Small intestine (tissue), 16 donors: ENCODE measurements at places on chromosomes 1 and 21. TPM values are rescaled to one million over a fixed set of nuclear protein-coding genes. Genes with fewer than 3 reads are reported as not detected.

Gene FCAMR
- polyA plus RNA-seq, result 4.5 TPM

Gene HIVEP3
- 1.3 TPM for polyA plus RNA-seq

Gene LPAR3
- polyA plus RNA-seq, result not detected

Gene PRAMEF13
- not detected for polyA plus RNA-seq

Gene RXRG
- 1.1 TPM for polyA plus RNA-seq

Gene UBL4B
- not detected for polyA plus RNA-seq

Gene GJA9
- polyA plus RNA-seq, result not detected

Gene IGSF3
- 5.8 TPM for polyA plus RNA-seq
